ENCODE measurements at places on chromosomes 5 and 9.

- no peak for DNase-seq
These were observed 677.7 kb upstream of the KLF4 start for GRCh38 chr9:108167136-108167900.

DNA sequence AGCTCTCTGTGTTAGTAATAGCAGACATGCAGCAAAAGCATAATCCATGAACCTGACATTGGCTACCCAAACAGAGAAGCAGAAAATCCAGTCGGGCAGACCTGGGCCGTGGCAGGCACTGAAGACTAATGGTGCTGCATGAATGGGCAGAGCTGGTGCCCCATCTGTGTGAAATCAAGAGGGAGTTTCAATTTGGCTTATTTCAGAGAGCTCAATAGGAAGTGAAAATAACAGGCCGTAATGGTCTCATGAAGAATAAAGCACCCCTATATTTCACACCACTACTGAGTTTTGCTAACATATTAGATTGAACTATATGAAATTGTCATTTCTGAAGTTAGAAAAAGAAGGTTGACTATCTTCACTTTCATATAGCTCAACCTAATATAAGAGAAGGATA, 149.7 kb downstream of the ENC1 start:
- no peak for DNase-seq

DNA sequence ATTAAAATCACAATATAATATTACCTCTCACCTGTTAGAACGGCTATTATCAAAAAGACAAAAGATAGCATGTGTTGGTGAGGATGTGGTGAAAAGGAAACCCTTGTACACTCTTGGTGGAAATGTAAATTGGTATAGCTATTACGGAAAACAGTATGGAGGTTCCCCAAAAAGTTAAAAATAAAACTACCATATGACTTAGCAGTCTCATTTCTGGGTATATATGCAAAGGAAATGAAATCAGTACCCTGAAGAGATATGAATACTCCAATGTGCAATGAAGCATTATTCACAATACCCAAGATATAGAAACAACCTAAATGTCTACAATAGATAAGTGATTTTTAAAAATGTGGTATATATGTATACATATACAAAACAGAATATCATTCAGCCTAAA, 199.9 kb downstream of the SNX18 start:
- no peak for DNase-seq

- DNase-seq: no peak
These were observed 35.5 kb downstream of the POU5F2 start for GRCh38 chr5:93705896-93706295.

DNA sequence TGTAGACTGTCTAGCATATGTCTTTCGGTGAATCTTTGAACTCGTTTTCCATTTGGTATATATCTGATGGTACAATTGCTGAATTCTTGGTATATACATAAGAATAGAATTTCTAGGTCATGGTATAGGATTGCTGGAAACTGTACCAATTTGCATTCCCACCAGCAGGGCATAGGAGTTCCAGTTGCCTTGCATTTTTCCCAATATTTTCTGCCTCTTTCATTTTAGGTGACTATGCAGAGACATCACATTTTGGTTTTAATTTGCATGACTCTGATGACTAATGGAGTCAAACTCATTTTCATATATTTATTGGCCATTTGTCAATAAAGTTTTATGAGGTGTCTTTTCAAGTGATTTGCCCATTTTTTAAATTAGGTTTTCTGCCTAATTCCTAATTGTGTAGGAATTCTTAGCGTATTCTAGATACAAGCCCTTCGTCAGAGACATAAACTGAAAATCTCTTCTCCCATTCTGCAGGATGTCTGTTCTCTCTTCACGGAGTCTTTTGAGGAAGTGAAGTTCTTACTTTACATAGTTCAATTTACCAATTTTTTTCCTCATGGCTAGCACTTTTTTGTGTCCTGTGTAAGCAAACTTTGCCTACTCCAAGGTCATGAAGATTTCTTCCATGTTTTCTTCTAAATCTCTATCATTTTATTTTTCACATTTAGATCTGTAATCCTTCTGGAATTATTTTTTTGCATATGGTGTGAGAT, 28.9 kb upstream of the PDCD1LG2 start:
- no peak for DNase-seq

GRCh38 chr9:124256517-124257069, 1.2 kb upstream of the NEK6 start:
- DNase-seq: no peak

DNA sequence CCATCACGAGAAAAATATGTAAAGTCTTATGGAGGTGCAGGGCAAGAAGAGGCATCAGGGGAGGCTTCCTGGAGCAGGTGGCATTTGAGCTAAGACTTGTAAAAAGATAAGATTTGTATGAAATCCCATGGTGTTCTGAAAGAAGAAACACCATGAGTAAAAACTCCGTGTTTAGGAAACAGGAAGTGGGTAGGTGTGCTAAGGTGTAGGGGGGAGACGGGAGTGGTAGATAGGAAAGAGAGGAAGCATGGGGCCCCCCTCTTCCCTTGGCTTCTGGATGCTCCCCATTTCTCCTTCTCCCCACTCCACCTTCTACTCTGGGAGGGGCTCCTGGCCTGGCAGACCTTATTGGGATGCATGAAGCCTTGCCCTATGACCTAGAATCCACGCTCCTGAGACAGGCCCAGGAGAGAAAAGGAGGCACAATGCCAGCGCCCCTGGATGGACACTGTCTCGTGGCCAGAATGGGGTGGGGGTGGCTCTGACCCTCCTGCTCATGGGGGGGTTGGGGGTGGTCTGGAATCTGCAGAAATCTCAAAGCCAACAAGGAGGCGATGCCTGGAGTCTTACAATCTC, 103.6 kb downstream of the GTF3C4 start:
- no peak for DNase-seq

- DNase-seq: no peak
These were observed 118.6 kb downstream of the PDE8B start for GRCh38 chr5:77328930-77329647.

GRCh38 chr5:140075371-140075770, 32.3 kb upstream of the NRG2 start:
- no peak for DNase-seq

DNA sequence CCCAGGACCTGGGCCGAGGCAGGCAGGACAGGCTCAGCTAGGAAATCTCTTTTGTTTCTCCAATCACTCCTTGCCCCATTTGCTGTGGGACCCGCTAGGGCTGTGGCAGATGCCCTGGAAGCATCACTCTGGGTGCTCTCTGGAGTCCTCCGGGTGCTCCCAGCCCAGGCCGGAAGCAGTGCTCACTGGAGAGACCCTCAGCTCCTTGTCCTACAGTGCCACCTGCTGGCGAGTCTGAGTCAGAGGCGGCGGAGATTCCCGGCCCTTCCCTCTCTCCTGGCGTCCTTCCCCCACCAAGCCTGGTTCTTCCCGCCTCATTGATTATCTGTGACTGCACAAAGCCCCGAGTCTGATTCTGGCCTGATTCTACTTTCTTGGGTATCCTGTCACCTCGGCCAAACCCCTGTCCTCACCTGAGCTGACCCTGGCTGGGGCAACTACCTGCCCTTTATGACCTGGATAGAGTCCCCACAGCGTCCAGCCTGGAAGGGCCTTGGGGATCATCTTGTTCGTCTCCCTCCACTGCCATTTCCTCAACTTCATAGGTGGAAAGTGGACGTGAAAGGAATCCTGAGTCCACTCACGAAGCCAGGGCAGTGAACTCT, 7.3 kb upstream of the BARHL1 start:
- peak; percentile 28 for DNase-seq

DNA sequence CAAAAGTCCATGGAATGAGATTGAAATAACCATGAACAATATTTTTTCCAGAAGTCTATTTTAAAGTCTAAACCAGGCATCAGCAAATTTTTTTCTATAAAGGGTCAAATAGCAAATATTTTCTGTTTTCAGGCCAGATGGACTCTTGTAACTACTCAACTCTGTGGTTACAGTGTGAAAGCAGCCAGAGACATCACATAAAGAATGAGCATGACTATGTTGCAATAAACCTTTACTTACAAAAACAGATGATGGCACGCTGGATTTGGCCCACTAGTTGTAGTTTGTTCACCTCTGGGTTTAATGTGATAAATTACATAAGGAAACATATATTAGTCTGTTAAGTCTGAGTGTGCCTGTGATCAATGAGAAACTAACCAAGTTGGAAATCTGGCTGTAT, 319.2 kb downstream of the TRPM3 start:
- DNase-seq: no peak

DNA sequence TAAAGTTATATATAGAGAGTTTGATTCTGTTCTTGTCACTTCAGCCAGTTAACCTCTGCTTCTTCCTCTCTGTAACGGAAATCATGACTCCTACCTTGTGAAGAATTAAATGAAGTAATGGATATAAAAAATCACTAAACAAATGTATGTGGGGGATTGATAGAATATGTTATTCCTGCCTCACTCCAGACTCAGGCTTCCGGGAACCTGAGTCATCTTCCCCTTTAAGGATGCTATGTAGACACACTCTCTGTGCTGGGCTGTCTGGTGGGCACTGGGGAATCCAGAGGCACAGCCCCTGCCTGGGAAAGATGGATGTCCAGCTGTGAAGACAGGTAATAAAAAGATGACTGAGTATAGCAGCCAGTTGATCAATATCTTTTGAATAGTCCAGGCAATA, 77.4 kb downstream of the ZNF618 start:
- no peak for DNase-seq

DNA sequence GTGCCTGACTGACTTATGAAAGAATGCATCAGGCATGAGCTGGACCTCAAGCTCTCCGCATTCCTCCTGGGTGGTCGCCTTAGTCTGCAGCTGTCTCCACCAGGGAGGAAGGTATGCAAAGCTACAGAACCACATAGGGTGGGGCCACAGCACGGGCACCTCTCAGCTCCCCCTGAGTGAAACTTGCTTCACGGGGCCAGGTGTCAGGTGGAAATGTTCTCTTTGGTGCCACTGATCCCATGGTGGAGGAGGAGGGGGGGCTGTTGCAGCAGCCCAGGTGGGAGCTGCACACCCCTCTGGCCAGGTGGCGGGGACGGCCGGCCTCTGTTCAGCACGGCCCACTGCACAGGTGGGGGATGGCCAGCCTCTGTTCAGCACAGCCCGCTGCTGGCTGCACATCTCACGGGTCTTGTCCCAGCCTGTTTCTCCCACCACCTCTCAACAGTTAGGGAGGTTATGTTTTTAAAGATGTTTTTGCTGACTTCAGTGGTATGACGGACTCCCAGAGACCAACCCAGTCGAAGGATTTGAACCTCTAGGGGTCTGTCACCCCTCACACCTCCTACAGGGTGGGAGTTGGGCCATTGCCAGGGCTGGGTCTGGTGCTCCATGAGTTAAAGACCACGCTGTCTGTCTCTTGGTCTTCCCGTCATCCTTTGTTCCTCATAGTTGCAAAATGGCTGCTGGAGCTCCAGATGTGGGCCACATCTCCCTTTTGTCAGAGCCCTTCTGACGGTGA, 34.3 kb downstream of the MRPL36 start:
- DNase-seq: no peak

- DNase-seq: no peak
These were observed 8.4 kb upstream of the SPATA31E1 start for GRCh38 chr9:87874304-87874623.

- DNase-seq: no peak
These were observed 156.0 kb downstream of the CDC42SE2 start for GRCh38 chr5:131419877-131420276.

GRCh38 chr9:117293206-117294114, 121.4 kb downstream of the ASTN2 start:
- DNase-seq: no peak

GRCh38 chr5:126277762-126278161, 145.4 kb upstream of the GRAMD2B start:
- no peak for DNase-seq

- DNase-seq: no peak
These were observed 712 bp upstream of the HSPA4 start for GRCh38 chr5:133051061-133051541.

GRCh38 chr9:31677415-31677814, 707.0 kb upstream of the ACO1 start:
- DNase-seq: no peak

DNA sequence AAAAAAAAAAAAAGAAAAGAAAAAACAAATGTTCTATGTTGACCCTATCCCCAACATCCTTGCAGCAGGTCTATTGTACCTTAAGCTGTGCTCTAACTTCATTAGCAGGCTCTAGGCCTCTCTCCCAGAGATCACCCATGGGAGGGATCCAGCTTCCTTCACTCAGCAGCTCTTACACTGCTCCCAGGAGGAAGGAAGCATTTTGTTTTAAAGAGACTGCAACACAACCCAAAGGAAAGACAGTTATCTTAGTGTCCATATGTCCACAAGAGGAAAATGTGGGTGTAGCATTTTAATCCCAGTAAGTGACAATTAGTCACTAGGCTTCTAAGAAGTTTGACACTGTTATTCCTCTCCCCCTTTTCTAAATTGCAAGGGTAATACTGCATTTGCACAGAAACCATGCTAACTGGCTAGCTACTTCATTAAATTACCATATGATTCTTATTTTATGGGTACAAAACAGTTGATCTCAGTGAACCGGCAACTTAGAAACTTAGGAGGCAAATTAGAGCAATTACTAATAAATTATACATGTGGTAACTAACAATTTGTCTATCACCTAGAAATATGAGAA, 58.8 kb downstream of the MARCHF3 start:
- no peak for DNase-seq

- no peak for DNase-seq
These were observed 3.0 kb upstream of the CTSV start for GRCh38 chr9:97041898-97042297.

DNA sequence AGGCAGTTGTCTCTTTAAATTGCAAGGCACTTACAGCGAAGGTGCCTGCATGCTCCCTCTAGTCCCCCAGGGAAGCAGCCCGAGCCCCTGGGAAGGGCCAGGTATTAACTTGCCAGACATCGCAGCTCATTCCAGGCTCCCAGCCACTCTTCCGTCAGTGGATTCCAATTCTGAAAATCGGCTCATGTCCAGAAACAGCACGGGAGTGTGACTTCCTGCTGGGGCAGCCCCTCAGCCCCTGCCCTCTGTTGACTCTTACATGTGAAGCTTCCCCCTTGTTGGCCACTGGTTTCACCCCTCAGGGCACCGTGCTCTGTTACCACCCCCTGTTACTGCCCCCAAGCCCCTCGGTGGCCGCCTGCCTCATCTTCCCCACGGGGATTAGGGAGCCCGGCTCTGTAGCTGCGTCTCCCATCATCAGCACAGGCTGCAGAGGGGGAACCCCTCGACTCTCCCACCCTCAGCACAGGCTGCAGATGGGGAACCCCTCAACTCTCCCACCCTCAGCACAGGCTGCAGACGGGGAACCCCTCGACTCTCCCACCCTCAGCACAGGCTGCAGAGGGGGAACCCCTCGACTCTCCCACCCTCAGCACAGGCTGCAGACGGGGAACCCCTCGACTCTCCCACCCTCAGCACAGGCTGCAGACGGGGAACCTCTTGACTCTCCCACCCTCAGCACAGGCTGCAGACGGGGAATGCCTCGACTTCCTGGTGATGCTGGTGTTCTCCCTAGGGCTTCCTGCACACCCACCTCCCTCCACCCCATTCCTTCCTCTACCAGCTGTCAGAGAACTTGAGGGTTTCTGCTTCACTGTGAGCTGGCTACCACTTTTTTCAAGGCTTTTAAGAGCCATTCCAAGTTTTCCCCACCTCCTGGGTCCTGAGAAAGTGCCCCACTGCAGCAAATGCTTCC, 11.1 kb upstream of the CACNA1B start:
- DNase-seq: no peak
